AG09319 (cell line): ENCODE measurements at places on chromosomes 1 and 21.

DNA sequence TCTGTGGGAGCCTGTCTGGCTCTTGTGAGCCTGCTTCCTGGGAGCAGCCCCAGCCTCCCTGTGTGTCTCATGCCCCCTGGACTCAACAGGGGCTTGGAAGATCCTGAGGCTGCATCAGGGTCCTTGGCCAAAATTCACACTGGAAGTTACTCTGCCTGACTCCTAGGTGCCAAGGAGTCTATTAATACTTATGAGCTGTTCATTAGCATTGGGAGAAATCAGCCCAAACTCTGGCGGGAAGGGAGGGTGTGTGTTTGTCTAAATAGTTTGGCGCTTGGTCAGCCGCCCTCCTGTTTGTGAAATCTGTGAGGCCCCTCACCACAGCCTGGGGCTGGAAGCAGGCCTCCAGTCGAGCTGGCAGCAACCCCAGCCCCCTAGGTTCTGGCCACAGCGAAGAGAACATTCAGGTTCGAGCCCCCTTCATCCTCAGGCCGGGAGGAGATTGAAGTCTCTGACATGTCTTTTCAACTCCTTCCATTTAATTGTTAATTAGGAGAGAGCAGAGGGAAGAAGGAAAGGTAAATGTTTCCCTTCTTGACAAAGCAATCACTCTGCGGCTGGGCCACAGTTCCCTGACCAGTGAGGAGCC lies 82.1 kb upstream of the F3 start:
- DNase-seq, result no peak

DNA sequence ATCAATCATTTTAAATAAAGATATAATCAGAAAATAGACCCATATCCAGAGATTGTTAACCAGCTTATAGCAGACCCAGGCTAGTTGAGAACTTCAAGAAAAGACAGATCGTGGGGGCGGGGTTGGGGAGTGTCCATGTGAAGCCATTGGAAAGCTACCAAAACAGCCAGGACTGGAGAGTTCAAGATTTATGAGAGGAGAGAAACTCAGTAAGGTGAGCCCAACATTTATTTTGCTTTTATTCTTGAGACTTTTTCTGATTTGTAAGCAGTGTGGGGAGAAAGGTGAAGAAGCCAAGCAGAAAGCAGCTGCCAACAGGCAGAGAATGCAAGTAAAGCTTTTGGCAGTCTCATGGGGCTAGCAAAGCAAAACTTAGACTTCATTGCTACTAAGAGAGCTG lies 179.9 kb downstream of the VPS13D start:
- DNase-seq, result no peak

DNA sequence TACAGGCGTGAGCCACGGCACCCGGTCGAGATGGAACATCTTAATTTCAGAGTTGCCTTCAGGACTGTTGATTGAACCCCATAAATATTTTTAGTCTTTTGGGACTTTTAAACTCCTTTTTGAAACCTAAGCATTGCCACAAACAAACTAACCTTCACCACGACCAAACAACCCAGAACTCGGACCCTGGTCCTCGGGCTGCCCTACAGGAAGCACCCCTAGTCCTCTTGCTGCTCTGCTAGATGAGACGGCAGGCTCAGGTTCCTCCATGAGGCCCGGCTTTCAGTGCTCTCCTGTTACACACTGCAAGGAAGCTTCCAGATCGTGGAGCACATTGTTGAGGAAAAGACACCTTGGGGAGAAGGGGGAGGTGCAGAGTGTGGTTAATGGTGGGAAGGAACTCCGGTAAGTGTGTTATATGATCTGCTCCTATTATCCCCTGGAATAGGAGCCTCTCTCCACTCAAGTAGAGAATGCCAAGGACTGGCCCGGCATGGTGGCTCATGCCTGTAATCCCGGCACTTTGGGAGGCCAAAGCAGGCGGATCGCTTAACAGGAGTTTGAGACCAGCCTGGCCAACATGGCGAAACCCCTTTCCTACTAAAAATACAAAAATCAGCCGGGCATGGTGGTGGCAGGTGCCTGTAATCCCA lies 5.7 kb downstream of the EPHX1 start:
- DNase-seq, result no peak

GRCh38 chr1:63868268-63868781 lies 94.5 kb downstream of the ROR1 start:
- no peak for DNase-seq

- DNase-seq, result no peak
Measured at GRCh38 chr1:211783897-211784296, 46.7 kb downstream of the LPGAT1 start.

DNA sequence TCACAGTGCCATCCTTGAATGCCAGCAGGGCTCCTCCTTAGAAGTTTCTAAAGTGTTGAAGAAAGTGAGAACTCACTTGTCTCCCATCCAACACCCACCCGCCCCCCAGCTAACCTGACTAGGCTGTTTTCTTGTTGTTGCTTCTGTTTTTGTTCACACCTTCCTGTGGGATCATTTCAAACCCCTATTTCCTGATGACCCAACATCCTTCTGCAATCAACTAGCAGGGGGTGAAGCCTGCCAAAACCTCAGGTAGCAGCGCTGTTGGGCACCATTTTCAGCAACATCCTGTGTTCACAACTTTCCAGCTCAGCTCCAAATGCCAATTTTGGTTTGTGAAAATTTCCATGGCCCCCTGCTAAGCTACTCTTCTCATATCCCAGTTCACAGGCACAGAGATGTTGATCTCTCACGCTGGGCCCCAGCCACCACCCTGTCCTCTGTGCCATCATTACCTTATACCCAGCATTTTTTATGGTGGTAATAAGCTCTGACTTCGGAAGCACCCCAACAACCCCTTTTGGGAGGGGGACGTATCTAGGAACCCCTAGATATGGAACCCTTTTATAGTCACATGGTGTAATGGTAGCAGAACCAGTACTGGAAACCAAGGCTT lies 41.4 kb downstream of the CDC7 start:
- no peak for DNase-seq
